NCI-H345 (cell line): ENCODE measurements at places on chromosomes 16 and 17.

- DNase-seq, result peak; percentile 56
Observed at GRCh38 chr17:76265624-76266243, 586 bp downstream of the UBALD2 start.

DNA sequence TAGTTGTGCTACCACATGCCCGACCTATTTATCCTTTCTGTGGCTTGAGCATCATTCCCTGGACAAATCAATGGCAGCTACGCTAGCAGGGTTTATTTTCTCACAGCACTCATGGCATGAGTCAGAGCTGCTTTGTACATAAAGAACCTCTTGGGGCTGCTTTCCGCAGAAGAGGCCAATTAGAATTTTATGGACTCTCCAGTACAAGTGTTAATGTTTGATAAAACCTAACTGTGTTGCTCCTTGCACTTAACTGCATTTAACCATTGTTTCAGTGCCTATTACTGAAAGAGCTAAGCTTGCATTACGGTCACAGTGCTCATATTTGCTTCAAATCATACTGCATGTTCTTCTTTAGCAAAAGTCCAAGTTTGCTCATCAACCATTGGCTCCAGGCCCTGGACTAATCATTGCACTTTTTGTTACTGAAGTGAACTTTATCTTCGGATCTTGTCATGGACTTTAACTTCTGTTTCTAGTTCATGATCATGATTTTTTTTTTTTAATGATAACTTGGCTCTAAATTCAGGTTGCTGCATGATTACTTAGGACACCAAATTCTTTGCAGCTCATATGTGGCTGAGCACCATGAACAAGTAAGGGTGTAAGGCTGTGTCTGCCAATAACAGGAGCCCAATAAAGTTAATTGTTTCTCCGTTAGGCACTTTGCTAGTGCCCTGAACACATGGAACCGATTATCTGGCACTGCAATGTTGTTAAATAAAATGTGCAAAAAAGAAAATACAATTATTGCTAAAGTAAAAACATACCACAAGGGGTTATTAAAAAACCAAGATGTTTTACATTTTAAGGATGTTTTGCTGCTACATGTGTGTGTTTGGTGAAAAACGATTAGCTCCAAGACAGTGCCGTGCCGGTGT lies 492.2 kb downstream of the KCNJ2 start:
- peak; percentile 86 for DNase-seq

DNA sequence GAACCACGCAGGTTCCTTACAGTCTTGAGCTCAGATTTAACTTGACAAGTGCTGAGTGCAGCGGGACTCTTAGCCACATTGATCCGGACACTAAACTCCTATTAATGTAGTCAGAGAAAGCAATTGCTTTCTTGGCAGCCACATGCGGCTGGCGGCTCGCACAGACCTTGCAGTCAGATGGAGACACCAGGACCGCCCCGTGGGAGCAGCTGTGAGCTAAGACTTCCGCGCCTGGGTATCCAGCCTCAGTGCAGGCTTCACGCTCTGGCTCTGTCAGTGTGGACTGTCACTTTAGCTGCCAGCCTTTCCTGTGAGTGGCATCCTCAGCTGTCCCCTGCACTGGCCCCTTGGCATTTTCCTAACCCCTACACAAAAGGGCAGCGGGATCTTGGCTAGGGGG lies 80.9 kb upstream of the NLRP1 start:
- DNase-seq, result no peak

GRCh38 chr17:65177901-65178300 lies 40.7 kb downstream of the RGS9 start:
- DNase-seq, result no peak

- no peak for DNase-seq
Observed at GRCh38 chr17:8072729-8073461, 14.6 kb downstream of the ALOX12B start.

DNA sequence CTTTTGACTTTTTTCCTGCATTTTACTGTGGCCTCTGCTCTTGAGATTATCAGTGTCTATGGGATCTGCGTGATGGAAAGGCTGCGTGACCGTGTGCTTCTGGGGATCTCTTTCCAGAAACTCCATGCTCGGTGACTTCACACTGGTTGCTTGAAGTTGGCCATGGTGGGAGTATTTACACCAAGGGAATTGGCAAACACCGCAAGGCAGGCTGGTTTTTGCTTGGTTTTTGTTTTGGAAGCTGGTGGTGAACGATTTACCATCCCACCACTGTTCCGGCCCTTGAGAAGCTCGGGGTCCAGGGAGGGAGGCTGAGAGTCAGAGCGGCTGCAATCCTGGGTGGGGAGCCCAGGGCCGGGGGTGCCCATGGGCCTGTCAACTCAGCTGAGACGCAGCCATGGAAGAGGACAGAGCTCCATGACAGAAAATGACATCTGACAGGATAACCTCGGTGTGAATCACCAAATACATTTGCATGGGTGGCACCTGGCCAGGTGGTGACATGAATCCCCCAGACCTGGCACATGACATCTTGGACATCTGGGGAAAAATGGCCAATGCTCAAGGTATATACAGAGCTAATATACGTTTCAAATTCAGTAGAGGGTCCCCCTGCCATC lies 11.1 kb downstream of the CRISPLD2 start:
- DNase-seq, result no peak

GRCh38 chr17:8226536-8227237 lies 16.3 kb upstream of the AURKB start:
- peak; percentile 84 for DNase-seq

- DNase-seq, result no peak
Observed at GRCh38 chr16:31284926-31285325, 25.2 kb downstream of the ITGAM start.

GRCh38 chr16:83843657-83844056 lies 35.9 kb downstream of the HSBP1 start:
- DNase-seq, result no peak
